CD4-positive, alpha-beta T cell treated with Interleukin-4 for 4 hours (primary cell): ENCODE measurements at places on chromosomes 7 and 10.

- peak; percentile 32 for DNase-seq
Observed at GRCh38 chr10:100670828-100671479, 74.4 kb upstream of the PAX2 start.

- DNase-seq = no peak
Observed at GRCh38 chr7:87506246-87507180, 31.0 kb upstream of the ABCB4 start.

DNA sequence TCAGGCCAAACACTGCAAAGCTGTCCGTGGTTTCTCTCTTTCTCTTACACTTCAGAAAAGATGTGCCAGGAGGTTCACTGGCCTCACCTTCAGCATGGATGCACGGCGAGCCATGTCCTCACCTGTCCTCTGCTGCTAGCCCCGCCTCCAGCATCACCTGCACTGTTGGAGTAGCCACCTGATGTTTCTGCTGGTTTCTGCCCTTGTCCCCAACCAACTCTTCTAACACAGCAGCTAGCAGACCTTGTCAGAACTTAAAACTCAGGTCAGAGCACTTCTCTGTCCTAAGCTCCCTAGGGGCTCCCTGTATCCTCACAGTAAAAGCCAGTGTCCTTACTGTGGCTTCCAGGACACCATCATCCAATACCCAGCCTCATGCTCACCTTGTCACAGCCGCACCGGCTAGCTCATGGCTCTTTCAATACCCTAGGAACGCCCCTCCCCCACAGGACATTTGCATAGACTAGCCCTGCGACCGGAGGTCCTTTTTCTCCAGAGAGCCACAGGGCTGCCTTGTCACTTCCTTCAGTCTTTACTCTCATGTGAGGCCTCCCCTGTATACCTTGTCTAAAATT lies 15.2 kb downstream of the PALD1 start:
- DNase-seq = no peak

GRCh38 chr7:36013246-36014014 lies 139.6 kb upstream of the EEPD1 start:
- no peak for DNase-seq

- no peak for DNase-seq
Observed at GRCh38 chr10:80491251-80492102, 37.4 kb downstream of the TSPAN14 start.

- no peak for DNase-seq
Observed at GRCh38 chr10:60810437-60811182, 32.3 kb downstream of the CDK1 start.

DNA sequence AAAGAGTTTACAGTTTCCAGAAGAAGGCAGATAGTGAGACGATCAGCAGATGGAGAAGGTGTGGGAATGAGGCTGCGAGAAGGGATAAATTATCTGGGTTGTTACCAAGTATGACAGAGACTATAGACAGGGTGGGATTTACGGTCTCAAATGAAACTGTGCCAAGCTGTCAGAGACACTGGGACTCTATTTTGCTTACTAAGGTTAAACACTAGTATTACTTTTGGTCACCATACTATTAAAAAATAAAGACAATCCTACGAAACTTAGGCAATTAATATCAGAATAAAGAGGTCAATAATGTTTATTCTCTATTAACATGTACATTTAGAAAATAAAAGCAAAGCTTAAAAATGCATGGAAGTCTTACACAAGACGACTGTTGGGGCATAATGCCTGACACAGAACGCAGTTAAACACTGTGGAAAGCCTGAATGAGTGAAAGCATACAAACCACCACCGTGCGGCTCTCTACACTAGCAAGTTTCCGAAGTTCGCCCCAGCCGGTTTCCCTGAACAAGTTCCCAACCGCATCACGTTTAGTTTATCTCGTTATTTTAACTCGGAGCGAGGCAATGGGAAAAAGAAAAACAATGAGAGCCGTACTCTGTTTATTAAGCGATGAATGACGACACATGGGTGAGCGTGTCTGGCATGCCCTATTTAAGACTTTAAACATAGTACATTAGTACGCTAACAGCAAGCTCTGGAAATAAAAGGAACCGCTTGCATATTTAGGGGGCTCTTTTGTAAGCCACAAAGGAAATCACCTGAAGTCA lies 909 bp upstream of the CC2D2B start:
- no peak for DNase-seq

DNA sequence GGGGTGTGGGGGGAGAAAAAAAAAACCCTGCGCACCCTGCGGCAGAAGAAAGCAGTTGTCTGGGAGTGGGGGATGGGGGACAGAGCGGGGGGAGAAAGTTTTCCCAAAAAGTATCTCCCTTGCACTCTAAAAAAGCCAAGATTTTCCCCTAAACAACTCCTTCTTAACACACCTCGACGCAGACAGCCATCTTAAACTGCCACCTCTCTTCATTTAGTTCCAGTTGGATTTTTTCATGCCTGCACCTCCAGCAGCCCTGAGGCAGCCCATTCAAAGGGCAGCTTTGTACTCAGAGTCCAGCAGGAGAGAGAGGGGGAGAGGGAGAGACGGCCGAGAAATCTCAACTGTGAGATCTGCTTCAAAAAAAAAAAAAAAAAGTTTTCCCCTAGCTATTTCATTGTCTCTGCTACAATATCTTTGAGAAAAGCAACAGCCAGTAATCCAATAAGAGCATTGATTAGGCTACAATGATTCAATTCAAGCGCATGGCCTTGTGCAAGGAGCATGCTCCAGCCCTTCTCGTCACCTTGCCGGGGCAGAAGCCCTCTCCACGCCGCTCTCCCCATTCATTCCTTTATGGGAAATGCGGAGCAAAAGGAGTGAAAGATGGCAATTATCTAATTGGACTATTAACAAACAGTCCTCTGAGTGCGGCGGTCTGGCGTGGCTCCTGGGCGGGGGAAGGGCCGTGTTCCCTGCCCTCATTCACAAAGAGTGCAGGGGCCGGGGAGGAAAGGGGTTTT lies 939 bp upstream of the VAX1 start:
- DNase-seq = no peak

DNA sequence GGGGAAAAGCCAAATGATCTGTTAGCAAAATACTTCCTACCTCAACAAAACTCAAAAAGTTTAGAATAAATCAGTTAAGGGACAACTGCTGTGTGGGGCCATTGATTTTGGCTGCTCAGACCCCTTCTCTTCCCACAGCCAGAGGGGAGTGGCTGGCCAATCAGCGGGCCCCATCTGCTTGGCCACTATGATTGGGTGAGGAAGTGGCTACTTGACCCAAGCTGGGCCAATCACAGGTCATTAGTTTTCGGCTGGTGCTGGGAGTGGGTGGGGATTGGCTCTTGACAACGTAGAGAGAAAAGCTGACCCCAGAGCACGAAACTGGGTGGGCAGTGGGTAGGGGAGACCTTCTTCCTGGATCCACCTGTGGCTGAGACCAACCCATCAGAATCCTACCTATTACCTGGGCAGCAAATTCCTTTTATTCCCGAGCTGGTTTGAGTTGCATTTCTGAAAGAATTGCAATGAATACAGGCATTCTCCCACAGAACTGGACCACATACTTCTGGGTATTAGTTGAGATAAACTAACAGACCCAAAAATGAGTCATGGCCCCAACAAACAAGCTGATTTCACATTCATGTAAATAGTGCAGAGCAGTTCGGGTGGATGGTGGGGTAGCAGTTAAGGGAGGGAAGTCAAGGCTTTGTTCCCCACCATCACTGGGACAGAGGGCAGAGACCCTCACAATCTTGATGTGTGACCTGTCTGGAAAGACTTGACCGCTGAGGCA lies 35.6 kb upstream of the HMX3 start:
- no peak for DNase-seq

GRCh38 chr10:66071907-66072306 lies 853.9 kb upstream of the LRRTM3 start:
- DNase-seq = no peak

DNA sequence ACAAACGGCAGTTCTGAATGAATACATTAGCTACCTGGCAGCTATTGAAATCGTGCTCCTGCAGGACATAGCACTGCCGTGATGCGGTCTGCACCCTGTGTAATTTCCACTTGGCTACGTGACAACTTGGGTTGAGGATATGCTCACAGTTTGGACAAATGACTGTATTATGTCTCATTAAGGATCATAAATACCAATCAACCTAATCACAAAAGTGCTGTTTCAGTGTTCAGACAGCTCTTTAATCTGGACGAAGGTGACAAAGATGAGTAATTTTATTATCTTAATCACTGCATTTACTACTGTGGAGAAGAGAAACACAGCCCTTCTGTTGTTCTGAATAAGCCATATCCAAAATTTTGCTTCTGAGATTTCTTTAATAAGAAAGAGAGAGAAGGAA lies 210.8 kb upstream of the PFKP start:
- no peak for DNase-seq

- DNase-seq = no peak
Observed at GRCh38 chr10:111077479-111077784, 603 bp downstream of the ADRA2A start.

DNA sequence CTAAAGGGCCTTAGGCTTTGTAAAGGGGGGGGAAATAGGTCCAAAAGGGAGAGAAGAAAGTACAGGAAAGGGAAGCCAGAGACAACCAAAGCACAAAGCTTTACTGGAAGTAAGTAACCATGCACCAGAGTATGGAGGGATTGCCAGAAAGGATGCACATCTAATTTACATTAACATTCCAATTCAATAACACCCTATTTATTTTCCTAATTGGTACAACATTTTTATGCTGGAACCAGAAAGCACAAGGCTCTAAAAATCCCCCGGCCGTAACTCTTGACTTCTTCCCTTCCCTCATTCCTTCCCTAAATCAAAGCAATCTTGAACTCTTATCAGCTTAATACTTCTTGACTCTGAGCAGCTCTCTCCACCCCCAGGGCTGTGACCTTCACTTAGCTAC lies 400.0 kb upstream of the CELF2 start:
- DNase-seq = no peak

GRCh38 chr7:99380032-99380822 lies 5.7 kb downstream of the ARPC1B start:
- DNase-seq = peak; percentile 62

DNA sequence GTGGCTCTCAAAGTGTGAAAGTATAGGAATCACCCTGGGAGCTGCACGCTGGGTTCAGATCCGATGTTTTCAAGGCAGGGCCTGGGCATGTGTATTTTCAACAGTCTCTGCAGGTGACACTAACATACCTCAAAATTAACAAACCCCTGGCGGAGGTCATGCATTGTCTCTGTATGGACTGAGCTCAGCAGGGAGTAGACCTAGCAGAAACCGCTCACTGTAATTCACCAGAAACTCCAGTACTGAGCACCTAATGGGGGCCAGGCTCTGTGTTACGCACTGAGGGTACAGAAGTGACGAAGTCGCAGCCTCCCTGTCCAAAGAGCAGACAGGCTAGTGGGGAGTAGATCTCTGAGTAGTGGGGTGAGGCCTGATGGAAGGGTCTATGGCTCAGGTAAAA lies 5.6 kb downstream of the STRA8 start:
- no peak for DNase-seq
